ENCODE measurements at places on chromosomes 3 and 15.

GRCh38 chr3:135165260-135165659 lies 370.2 kb downstream of the EPHB1 start:
- DNase-seq: no peak

- no peak for DNase-seq
Measured at GRCh38 chr15:69826819-69827175, 270.9 kb downstream of the TLE3 start.

GRCh38 chr15:81809543-81809942 lies 236.3 kb downstream of the MEX3B start:
- DNase-seq: no peak

DNA sequence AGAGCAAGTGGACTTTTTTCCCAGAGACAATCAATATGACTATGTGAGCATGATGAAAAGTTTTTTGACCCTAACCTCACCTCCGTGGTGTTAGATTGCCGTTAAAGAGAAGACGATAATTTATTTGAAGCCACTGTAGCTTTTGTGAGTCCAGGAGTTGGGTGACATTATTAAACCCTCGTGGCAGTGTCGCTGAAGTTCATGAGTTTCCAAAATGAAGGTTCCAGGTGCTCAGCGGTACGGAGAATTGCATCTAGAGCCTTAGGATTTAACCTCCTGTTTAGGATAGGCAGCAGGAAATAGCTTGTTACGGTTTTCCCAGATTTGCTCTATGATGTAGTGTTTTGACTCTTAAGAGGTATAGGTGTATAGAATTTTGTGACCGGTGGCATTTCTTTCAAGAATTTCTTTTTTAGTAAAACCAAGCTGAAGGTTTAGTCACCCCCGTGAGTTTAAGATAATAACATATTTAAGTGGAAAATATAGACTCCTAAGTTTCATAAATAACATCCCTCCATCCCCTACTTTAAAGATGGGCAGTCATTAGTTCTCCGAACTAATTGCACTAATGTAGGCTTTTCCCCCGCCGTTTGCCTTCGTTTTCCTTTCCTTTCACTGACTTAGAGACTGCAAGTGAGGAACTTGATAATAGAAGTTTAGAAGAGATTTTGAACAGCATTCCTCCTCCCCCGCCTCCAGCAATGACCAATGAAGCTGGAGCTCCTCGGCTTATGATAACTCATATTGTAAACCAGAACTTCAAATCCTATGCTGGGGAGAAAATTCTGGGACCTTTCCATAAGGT lies 2.0 kb downstream of the SMC4 start:
- no peak for DNase-seq

- no peak for DNase-seq
Measured at GRCh38 chr15:99727330-99727729, 5.9 kb downstream of the LYSMD4 start.

DNA sequence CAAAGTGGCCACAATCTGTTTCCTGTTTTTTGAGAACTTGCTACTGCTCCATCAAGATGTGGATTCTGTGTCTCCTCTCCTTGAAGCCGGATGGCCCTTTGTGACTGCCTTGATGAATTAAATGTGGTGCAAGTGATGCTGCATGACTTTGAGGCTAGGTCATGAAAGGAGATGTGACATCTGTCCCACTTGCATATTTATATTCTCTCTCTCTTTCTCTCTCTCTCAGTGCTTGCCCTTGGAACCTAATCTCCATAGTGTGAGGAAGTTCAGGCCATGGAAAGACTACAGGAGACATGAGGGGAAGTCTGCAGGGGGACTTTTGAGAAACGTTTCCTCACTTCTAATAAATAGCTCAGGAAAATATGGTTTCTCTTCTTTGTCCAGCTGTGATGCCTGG lies 50.0 kb upstream of the ADPGK start:
- no peak for DNase-seq

GRCh38 chr3:172159962-172160538 lies 120.7 kb downstream of the FNDC3B start:
- no peak for DNase-seq

Measured in activated gamma-delta T cell treated with Interleukin-2 at 50 U/mL for 16 hours (primary cell).